ENCODE measurements at places on chromosomes 12 and 14.
A peak's percentile ranks its signal among the peaks of the same experiment; 100 is the strongest.

DNA sequence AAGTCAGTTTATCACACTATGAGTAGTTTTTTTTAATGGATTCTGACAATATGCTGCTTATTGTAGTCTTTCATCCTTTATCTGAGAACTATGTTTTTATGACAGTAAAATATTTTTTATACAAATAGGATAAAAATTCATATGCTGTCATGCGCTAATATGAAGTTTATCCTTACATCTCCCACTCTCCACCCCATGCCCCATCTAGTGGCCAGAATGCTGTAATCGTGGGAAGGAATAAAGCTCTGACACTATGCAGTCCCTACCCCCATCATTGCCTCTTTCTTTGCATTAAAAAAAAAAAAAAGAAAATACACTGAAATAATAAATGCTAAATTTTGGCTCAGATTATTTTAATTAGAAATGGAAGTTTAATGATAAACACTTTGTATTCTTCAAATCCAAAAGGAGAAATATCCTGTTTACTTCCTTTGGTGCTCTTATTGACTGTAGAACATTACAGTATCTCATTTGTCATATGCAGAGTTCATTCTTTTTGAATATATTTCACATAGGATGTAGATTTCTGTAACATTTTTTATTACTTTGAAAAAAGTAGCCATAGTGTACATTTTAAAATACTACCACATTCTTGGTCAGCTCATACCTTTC lies 145.9 kb upstream of the SLCO1C1 start:
- DNase-seq: no peak

- DNase-seq: no peak
Measured at GRCh38 chr12:120065472-120065871, 51.1 kb downstream of the RAB35 start.

DNA sequence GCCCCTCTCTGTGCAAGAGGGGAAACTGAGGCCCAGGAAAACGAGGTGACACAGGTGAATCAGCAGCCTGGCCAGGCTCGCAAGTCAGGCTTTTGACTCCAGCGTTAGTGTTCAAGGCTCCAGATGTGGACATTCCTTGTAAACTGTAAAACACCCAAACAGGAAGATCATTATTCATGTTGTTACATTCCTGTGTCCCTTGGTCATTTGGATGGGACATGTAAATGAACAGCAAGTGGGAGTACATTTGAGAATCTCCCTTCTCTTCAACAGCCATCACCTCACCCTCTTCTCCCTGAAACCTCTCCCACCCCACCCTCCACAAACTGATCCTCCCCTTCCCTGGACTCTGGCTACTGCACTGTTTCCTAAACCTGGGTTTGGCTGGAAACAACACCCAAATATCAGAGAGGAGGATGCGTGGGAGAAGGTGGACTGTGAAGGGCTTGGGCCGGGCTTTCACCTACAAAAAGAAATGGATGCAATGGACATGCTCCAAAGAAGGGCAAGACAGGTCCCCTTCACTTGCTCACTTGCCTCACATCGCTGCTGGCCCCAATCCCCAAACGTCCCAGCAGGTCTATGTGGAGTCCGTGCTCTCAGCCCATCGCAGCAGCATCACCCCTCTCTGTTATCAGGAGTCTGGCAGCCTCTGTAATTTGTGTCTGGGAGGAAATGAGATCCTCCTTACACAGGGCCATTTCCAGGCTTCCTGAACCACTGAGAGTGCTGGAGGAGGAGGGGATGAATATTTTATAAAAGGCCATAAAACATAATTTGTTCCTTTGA lies 76.7 kb downstream of the GALNT8 start:
- DNase-seq: no peak

DNA sequence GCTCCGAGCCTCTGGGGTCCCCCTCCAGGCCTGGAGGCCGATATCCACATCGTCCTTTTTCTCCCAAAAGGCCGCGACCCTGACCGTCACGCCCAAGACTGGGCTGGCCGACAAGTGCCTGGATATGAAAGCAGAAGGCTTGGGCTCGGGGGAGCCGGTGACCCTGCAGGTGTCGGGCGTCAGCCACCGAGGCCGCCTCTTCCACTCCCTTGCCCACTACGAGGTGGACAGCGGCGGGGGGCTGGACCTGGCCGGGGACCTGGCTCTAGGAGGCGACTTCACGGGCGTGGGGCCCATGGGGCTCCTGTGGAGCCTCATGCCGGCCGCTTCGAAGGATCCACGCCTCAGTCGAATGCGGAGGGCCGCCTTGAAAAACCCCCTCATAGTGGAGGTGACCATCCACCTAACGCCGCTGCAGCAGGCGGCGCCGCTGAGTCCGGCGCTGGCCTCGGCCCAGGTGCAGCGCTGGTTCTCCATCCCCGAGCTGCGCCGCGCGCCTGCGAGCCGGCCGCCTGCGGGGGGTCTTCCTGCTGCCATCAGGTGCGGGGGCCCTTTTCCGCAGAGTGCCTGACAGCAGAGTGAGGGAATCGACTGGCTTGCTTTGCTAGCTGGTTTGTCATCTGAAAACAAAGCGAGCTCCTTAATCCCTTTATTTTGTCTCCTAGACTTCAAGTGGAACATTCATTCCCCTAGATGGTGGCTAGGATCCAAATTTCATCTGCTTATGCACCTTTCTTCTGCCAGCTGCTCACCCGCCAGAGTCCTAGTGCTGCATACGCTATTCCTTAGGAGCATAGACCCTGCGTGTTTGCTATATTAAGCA lies 10.6 kb upstream of the DNAL1 start:
- DNase-seq: peak; percentile 8

DNA sequence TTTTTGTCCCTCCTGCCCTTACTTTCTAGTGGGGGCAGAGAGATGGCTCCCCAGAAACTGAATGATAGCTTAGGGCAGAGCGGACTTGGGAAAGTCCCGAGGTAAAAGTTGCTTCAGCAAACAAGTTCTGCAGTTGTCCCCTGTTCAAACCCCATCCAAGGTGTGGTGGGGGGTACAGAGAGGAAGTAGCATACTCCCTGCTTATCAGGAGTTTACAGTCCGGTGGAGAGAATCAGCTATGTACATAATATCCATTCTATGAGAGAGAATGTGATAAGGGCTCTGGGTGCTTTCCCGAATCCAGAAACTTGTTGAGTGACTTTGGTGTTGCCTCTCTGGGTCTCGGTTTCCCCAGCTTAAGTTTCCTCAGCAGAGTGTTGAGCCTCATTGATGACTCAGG lies 40.4 kb upstream of the VRK1 start:
- DNase-seq: no peak

- DNase-seq: no peak
Measured at GRCh38 chr12:28941248-28941647, 207.8 kb upstream of the FAR2 start.

DNA sequence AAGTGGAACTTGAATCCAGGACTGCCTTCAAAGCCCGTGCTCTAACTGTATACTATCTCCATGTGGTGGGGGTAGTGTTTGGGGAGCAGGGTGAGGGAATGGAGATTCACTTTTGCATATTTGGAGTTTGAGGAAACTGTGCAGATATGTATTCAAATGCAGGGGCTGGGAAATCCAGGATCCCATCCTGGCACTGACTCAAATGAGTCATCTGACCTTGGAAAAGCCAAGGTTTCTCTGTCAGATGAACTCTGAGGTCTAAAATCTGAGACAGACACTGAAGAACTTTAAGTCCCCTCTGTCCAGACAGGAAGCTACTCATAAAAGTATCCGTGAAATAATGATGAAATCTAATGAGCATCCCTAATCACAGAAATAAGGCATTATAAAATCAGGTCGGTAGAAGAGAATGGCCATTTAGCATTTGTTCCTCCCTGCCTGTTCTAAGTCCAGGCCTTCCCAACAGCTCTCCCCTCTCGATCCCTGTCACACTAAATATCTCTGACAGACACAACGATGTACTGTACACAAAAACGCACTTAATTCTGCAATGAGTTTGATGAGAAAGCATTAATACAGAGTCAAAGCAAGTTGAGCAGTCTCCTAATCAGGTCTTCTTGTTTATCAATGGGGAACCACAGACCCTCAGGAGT lies 14.4 kb downstream of the NIN start:
- no peak for DNase-seq

- DNase-seq: no peak
Measured at GRCh38 chr12:51819736-51820525, 28.6 kb downstream of the FIGNL2 start.

DNA sequence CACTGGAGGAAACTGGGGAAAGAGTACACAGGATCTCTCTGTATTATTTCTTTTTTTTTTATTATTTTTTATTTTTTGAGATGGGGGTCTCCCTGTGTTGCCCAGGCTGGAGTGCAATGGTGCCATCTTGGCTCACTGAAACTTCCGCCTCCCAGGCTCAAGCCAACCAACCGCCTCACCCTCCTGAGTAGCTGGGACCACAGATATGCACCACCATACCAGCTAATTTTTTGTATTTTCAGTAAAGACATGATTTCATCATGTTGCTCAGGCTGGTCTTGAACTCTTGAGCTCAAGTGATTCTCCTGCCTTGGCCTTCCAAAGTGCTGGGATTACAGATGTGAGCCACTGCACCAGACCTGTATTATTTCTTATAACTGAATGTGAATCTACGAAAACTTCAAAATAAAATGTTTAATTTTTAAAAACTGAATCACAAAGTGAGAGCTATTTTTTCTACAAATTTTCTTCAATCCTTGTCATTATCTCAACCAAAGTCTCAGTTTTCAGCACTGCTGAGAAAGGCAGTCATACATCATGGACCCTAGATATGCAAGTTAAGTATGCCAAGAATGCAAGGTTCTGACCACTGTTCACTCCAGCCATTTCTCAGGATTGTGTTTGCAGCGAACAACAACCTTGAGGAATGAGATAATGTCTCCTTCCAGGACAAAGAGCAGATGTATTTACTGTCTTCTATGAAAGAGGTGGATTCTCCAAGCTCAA lies 2.4 kb downstream of the EAPP start:
- DNase-seq: no peak

DNA sequence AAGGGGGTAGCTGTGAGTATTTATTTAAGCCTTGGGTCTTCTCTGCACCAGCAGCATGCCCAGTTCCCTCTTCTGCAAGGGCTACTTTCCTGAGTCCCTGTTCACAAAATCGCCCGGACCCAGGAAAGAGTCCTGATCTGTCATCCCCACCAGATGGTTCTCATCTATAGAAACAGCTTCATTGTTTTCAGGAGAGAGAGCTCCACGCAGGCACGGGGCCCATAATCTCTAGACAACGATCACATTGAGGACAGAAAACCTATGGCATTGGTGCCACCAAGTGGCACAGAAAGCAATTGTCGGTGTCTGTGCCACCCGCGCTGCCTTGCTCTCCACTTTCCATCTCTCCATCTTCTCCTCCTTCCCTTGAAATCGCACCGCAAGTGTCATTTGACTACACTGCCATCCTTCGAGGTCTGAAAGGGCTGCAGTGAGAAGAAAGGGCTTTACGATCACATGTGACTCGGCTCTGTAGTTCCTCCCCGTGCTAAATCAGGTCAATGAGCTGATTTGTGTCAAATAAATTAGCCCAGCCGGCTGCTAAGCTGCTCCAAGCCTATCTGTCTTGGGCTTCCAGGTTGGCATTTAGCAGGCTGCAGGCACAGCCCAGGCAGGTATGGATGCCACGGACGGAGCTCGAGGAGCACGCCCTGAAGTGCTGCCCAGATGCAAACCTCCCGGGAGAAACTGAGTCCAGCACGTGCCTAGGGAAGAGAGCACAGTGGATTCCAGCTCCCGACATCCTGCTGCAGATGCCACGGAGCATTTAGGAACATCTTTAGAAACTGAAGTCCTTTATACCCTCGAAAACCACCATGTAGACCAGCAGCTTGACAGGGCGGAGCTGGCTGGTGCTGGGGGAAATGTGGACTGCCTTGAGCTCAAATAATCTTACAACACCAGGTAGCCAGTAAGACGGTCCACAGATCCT lies 28.8 kb downstream of the SPRING1 start:
- DNase-seq: peak; percentile 46

DNA sequence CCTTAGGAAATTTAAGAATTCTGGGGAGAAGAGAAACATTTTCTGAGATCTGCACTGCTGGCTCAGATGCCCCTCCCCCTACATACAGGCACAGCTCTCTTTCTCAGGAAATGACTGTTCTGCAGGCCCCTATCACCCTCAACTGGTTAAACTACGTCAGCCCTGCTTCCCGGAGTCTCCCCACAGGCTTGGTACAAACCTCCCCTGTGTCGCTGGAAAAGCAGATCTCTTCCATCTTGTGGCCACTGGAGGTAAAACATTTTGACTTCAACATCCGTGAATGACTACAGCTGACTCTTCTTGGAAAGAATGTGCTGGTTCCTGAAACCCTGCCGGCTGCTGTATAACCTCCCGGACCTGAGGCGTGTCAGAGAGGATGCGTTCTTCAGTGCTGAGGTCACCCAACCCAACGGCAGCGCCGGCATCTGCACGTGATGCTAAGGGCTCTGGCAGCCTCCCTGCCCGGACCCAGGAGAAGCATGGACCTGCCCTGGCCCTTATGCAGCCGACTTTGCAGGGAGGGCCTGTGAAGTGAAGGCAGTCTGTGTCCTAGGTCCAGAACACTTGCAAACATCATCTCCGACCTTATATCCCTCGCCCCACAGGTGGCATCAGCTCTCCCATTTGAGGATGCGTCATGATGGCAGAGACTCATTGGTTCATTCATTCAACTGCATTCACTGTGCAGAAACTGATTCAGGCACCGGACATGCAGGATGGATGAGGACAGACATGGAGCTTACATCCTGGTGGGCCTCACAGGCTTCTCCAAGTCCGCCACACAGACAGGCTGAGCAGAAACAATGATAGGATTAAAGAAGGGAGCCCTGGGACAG lies 129.2 kb downstream of the GCH1 start:
- DNase-seq: peak; percentile 65

GRCh38 chr12:126086242-126086641 lies 1021.0 kb downstream of the AACS start:
- no peak for DNase-seq

- no peak for DNase-seq
Measured at GRCh38 chr12:11891754-11892386, 178.9 kb upstream of the BCL2L14 start.

- DNase-seq: no peak
Measured at GRCh38 chr12:39319180-39319579, 123.7 kb downstream of the KIF21A start.

DNA sequence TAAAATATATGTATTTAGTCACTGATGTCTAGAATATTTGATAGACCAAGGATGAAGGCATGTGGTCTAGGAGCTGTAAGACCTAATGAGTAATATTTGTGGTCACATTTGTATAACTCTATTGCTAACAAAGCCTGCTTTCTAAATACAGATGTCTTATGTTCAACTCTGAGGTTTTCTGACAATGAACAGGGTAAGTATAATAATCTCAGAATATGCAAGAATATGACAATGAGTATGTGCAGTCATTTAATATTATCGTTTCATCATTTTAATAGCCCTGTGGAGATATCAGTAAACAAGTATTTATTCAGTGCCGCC lies 389.6 kb downstream of the LRIG3 start:
- DNase-seq: no peak

DNA sequence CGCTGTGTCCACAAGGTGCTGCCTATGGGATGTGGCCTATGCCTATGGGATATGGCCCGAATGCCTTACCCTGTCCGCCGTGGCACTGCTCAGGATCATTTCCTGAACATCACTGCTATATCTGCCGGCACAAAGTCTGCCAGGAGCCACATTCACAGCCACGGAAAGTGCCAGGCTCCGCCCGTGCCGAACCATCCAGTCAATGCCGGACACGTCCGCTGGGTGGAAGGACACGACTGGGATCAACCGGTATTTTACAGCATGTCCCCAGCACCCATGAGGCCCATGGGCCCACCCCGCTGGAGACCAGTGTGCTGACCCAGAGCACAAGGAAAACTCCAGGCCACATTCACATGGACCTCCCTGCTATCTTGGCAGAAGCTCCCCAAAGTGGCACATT lies 14.6 kb upstream of the RAB35 start:
- DNase-seq: no peak

GRCh38 chr14:37588667-37588955 lies 6.4 kb downstream of the FOXA1 start:
- DNase-seq: no peak
